Fibroblast of skin of left biceps (primary cell): ENCODE measurements at places on chromosomes 16 and 17.

DNA sequence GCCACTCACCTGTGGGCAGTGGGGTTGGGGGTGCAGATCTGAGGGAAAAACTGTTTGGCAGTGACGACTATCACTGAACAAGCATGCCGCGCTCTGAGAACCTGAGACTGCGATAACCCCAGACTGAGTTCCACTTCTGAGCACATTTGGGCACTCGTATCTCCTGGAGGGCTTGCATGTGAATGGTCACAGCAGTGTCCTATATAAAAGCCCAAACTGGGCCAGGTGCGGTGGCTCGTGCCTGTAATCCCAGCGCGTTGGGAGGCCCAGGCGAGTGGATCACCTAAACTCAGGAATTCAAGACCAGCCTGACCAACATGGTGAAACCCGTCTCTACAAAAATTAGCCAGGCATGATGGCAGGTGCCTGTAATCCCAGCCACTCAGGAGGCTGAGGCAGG is 18.7 kb downstream of the ATP2C2 start:
- no peak for DNase-seq

GRCh38 chr17:69499318-69499717 is 84.8 kb downstream of the MAP2K6 start:
- DNase-seq = no peak

DNA sequence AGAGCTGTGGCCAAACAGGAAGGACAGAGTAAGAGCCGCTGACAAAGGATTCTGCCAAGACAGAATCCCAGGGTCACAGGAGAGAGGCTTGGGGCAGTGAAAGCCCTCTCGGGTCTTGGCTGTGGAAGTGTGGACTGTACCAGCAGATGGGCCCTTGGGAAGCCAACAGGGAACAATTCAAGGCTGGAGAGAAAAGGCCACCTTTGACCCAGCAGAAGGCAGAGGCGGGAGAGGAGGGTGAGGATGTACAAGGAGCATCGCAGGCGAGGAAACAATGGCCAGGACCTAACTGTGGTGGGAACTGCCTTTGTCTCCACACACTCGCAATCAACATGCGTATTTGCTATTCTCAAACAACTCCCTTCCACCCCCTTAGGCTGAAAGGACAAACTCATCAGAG is 15.7 kb downstream of the CARHSP1 start:
- no peak for DNase-seq

- DNase-seq = no peak
These were observed 89.3 kb downstream of the SMG6 start for GRCh38 chr17:2214047-2214928.

GRCh38 chr17:12815642-12816141 is 26.4 kb downstream of the ARHGAP44 start:
- DNase-seq = no peak

GRCh38 chr17:71494062-71494855 is 626.6 kb upstream of the SOX9 start:
- peak; percentile 70 for DNase-seq

DNA sequence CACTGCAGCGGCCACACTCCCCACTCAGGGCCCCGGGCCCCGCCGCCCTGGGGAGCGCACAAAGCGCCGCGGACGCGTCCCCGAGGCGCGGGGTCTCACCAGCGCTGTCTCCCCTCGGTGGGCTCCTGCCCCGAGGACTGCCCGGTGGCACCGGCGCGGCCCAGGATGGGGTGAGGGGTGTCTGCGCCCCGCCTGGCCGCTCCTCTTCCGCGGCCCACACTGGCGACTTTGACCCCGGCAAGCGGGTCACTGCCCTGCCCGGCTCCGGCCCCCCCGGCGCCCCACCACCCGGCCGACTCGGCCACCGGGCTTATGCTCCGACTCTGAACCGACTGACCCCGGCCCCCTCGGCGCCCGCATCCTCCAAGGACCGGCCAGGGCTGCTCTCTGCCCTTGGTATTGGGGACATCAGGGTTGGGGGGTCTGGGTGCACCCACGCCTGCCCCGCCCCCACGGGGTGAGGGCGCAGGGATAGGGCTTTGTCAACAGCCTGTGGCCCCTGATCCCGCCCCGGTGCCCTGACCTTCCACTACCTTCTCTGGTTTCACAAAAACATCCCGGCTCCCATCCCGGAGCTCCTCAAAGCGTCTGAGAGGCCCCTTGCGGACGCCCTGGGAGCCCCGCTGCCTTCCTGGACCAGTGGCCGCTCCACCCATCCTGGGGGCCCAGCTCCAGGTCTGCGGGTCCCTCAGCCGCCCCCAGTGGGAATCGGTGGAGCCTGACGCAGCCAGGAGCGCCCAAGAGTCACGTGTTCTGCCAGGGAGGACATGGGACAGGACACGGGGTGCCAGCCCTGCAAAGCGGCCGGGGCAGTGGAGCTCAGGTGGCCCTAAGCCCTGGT is 829 bp downstream of the GCGR start:
- DNase-seq = no peak
